ENCODE measurements at places on chromosomes 12 and 14.

DNA sequence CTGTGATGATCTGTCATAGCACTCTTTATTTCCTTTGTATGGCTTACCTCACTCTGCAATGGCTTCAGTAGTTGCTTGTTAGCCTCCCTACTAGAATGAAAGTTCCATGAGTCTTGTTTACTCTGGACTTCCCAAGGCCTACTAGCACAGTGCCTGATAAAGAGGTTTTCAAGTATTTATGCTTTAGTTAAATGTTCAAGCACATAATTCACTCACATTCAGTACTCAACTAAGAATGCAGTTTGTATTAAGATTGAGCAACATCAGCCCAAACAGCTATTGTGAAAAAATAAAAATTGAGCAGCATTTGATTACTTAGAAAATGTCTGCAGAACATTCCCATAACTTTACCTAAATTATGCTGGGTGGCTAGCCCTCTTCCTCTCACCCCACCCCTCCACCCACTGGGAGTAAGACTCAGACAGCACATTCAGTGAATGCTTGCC is 158.9 kb upstream of the AMIGO2 start:
- DNase-seq = no peak

GRCh38 chr12:47378907-47379306 is 299.1 kb upstream of the AMIGO2 start:
- DNase-seq = no peak

GRCh38 chr14:61280092-61280525 is 1.0 kb downstream of the TMEM30B start:
- no peak for DNase-seq

GRCh38 chr12:71948390-71948789 is 9.7 kb downstream of the TPH2 start:
- no peak for DNase-seq

DNA sequence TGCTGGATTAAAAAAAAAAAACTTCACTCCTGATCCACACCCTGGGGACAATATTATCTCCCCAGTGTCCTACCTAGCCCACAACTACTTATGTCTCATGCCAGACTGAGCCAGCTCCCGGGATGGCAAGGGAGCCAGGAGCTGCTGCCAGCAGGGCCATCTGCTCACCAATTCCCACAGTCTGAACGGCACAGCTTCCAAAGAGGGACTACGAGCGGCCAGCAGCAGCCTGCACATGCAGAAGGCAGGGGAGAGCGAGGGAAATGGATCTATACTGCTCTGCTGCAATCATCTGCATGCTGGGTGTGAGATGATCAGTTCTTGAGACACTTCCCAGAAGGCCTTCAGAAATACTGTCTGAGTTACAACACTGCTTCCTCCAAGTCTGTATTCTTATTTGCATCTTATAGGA is 11.1 kb downstream of the SSH1 start:
- DNase-seq = no peak

DNA sequence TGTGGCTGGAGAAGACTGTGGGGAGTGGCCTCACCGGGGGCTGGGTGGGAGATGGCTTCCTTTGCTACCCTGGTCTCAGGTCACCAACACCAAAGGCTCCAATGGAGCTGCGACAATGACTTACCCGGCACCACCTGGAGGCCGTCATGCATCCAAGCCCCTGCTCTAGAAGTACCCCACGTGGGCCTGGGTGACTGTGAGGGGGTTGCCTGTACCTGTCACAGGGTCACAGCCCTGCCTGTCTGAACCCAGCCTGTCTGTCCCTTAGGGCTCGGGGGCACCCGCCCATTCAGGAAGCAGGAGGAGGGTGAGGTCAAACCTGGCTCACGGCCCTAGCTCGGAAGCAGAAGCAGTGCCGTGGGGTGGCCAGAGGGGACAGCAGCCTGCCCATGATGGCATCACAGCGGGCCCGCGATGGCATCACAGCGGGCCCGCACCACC is 18.9 kb downstream of the ABCB9 start:
- no peak for DNase-seq

DNA sequence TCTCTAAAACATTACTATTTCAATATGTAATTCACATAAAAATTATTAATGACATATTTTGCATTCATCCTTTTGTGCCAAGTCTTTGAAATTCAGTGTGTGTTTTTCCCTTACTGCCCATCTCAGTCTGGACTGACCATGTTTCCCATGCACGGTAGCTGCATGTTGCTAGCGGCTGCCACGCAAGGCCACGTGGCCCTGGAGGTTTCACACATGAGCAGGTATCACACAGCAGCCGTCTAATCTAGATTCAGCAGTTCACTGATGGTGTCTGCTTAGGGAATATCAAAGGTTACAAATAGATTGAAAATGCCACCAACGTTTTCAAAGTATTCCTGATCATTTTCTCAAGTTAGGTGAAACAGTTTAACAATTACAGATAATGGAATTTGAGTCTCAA is 234.8 kb upstream of the FKBP4 start:
- no peak for DNase-seq

DNA sequence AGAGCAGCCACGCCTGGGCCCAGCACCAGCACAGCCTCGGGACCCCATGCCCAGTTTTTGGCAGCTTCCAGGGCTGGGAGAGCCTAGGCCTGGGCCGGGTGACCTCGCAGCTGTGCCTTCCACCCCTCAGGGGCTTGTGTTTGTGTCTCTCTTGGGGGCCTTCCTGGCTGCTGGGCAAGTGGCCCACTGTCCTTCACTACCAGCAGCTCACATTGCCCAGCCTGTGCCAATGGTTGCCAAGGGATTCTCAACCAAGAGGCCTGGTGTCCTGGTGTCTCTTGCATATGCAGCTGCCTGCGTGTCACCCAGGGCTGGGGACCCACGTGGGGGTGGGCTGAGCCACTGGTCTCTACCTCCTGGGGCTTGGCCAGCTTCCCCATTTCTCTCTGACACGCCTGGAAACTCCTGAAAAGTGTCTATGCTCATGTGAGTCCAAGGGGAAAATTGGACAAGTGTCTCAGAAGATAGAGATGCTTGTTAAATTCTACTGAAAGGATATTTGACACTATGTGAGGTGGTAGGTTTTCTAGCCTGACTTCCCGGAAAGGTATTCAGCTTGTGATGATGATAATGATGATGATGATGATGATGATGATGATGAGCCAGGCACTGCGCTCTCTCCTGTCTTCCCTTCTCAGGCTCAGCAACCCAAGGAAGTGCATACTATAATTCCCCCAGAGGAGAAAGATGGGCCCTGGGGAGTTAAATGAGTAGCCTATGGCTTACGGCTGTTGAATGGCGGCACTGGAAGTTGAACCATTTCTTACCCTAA is 48.8 kb upstream of the ESRRB start:
- DNase-seq = no peak

DNA sequence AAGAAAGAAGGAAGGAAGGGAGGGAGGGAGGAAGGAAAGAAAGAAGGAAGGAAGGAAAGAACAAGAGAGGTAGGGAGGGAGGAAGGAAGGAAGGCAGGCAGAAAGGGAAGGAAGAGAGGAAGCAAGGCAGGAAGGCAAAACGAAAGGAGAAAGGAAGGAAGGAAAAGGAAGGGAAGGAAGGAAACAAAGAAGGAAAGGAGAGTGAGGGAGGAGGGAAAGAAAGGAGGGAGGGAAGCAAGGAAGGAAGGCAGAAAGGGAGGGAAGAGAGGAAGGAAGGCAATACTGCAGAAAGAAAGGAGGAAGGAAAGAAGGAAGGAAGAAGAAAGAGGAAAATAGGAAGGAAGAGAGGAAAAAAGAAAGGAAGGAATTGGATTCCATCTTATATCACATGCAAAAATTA is 1303.1 kb upstream of the TMEM132C start:
- no peak for DNase-seq

GRCh38 chr12:4769073-4769472 is 48.9 kb downstream of the GALNT8 start:
- no peak for DNase-seq

GRCh38 chr14:101226603-101227425 is 323.3 kb upstream of the RTL1 start:
- DNase-seq = no peak

DNA sequence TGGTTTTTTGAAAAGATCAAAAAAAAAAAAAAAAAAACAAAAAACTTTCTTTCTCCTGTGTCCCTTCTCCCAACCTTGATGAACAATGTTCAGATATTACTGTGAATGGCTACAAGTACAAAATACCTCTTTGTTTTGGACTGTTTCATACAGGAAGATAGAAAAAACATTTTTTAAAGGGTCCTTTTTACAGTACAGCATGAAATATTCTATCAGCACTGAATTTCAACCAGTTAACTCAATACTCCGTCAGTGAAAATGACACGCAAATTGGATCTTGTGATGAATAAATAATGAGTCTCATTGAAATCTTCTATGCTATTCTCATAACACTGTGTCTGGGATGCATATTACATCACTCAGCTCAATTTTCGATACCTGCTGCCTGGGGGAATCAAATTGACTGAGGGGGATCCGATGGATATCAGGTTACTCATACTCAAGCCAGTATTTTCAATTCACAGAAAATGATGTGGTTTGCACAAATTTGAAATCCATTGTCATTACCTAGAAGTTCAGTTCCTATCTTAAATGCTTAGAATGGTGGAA is 179.6 kb downstream of the TMTC2 start:
- DNase-seq = no peak

DNA sequence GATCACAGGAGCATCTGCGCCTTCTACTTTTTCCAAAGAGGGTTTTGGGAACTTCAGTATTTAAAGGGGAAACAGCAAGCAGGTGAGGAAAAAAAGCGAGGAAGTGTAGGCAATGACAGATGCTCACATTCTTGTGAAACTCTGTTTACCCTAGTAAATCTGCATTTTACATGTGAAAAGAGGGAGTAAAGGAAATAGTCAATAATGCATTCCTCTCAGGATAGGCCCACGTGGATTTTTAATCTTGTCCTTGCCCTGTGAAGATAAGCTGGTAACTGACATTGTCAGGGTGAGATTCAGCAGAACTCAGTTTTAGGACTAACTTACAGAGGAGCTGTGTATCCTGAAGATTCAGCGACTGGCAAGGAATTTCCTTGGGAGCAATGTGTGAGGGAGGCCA is 1119.2 kb upstream of the TMEM132C start:
- DNase-seq = no peak

DNA sequence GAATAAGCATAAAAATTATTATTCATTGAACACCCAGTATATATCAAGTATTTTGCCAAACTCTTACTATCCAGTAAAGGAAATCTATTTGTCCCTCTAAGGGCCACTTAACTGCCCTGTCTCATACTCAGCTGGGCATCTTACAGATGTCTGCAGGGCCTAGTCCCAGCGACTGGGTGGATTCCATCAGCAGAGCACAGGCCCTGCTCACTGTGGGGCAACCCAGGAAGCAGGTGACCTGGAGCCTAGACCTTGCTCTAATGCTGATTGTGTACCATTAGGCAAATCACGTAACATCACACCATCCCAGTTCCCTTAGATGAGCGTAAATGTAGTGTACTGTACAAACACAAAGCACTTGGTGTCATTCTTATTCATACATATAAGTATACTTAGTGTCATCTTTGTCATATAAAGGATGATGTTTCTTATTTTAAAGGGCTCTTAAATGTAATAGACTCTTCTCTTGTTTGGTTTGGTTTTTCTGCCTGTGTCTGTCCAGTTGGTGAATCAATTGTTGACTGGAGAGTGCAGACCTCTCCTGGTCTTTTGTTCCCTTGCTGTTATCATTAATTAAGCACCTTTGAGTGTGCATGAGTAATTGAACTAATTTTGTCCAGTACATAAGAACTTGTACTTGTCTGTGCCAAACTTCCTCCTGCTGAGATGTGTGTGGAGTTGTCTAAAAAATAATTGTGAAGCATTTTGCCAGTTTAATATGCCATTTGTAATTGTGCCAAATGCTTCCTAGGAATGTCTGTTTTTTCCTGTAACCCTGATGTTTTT is 49.3 kb downstream of the RAB35 start:
- no peak for DNase-seq

Measured in glomerular endothelial cell (primary cell).